Stimulated activated CD8-positive, alpha-beta memory T cell treated with anti-CD3 and anti-CD28 coated beads, Interleukin-2, amount 100 ng/mL, for 48 hours (primary cell): ENCODE measurements at places on chromosomes 4 and X.

GRCh38 chr4:79684516-79684915 is 276.5 kb upstream of the GK2 start:
- DNase-seq = no peak

GRCh38 chr4:74109870-74110605 is 11.0 kb upstream of the CXCL2 start:
- no peak for DNase-seq

GRCh38 chr4:76525751-76526150 is 90.7 kb downstream of the SHROOM3 start:
- DNase-seq = no peak

DNA sequence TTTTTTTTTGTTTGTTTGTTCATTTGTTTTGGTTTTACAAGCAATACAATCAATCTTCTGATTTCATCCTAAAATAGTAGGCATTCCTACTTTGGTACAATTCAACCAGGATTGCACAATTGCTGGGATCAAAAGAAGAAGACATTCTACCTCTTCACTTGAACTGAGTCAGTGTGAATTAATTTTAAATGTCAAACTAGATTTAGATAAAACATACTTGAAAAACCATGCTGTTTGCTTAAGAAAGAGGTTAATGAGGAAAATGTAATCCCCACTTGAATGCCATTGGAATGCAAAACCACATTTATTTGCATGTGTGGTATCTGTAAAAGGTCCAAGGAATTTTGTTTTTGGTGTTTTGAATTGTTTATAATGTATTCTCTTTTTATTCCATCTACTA is 40.5 kb downstream of the HAND2 start:
- DNase-seq = no peak

- DNase-seq = no peak
Measured at GRCh38 chrX:132369617-132370326, 119.1 kb downstream of the MBNL3 start.
